ENCODE measurements at places on chromosomes 5 and 9.
A peak's percentile ranks its signal among the peaks of the same experiment; 100 is the strongest.

GRCh38 chr5:75340714-75341478 is 3.9 kb downstream of the HMGCR start:
- DNase-seq = no peak

DNA sequence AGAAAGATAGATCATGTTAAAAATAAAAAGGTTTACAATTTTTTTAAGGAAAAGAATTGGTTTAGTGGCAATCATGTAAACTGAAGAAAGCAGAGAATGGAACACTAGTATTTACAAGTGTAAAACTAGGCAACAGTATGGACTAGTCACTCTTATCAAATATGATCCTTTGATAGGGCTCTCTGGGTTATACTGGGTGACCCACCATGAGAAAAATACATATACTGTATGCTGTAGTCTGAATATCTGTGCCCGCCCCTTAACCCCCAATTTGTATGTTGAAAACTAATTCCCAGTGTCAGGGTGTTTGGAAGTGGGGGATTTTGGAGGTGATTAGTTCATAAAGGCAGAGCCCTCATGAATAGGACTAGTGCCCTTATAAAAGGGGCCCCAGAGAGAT is 236.8 kb upstream of the TARS1 start:
- DNase-seq = no peak

DNA sequence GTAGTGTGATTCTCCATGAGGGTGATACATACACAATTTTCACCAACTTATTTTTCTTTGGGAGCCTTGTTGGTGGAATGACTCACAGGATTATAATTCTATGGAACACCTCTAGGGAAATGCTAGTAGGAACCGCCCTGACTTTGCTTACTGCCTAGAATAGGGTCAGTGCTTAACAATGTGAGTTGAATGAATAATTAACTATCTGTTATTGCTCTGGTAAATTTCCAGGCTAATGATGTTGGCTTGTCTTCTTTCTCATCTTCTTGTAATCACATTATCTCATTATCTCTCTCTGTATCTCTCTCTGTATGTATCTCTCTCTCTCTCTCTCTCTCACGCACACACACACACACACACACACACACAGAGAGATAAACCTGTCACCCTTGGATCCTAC is 291.1 kb downstream of the TRIM32 start:
- no peak for DNase-seq

DNA sequence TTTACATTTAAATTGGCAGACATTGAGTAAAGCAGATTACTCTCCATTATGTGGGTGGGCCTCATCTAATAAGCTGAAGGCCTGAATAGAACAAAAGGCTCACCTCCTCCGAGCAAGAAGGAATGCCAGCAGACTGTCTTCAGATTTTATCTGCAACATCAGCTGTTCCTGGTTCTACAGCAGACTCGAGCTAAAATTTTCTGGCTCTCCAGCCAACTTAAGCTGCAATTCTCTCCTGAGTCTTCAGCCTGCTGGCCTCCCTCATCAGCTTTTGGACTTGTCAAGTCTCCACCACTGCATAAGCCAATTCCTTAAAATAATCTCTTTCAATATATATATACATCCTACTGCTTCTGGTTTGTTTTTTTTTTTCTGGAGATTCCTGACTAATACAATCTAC is 12.5 kb downstream of the TRPM3 start:
- no peak for DNase-seq

DNA sequence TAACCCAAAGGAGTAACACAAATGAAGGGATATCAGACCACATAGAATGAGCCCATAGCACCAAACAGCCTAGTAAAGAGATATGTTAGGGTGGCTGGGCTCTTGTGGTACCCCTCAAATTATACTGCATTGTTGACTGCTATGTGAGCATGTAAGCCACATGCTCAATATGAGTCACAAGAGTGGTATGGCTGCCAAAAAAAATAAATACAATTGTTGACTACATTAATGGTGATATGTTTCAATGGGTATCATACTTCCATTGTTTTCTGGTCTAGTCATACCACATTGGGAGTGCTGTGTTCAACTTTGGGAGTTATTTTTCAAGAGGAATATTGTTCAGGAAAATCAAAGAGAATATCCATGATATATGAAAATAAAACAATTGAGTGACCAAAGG is 162.4 kb upstream of the PIK3R1 start:
- no peak for DNase-seq

DNA sequence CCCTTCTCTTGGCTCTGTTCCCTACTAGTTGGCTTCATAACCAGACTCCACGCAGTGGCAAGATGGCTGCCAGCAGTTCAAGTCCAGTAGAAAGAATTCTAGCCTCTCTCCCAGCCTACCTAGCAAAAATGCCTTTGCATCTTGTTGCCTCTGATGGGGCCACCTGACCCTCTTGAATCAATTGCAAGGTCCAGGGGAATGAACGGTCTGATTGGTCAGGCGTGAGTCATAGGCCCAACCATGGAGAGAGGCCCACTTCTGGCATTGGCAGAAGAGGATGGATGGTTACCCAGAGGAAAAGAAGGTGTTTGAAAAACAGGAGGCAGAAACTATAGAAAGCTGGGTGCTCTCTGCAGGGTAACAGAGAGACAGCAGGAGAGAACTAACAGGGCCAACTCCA is 622.6 kb downstream of the CCDC171 start:
- no peak for DNase-seq

- peak; percentile 29 for DNase-seq
Observed at GRCh38 chr5:147857302-147858129, 21.0 kb upstream of the SCGB3A2 start.

DNA sequence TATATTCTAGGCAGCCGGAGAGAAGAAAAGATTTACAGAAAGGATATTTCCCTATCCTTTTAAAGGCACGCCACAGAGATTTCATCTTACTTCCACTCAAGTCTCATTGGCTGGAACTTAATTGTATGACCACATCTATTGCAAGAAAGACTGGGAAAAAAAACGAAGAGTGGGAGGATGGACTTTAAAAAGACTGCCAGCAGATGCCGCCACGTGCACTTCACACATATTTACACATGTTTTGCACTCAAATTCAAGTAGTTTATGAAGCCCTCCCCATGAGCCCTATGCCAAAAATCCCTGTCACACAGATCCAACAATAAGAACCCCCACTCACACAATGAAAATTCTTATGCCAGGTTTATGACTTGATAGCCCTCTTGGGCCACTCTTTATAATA is 138.5 kb upstream of the TYRP1 start:
- no peak for DNase-seq
